DMS79 (cell line): ENCODE measurements at places on chromosomes 4 and X.

DNA sequence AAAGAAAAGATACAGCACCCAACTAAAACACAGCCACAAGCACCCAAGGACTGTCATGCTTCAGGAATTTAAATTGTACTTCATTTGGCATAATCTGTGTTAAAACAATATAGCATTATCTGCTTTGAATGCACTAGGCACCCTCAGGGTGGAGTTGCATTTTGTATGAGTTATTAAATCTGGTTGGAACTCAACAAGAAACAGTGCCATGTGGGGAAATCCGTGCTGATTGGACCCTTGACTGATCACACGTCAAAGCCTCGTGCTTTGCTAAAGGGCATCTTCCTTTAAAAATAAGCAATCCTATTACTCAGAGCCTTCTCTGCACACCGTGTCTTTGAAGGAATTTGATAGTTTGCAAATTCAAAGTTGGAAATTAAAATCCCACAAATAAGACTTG lies 35.4 kb downstream of the IGFBP7 start:
- no peak for DNase-seq

DNA sequence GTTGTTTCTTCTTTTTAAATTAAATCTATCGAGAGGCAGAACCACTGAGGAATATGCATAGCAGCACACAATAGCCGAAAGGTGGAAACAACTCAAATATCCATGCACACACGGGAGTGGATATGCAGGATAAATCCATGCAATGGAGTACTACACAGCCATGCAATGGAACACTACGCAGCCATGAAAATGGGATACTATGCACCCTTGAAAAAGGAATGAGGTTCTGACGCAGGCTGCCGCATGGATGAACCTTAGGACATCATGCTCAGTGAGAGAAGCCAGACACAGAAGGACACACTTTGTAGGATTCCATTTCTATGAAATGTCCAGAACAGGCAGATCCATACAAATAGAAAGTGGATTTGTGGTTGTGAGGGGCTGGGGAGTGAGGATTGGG lies 18.4 kb upstream of the P2RY8 start:
- no peak for DNase-seq

GRCh38 chr4:99352602-99353537 lies at the start of gene ADH1C:
Gene ADH1C, minus strand, starts transcription at chr4:99352746. Its CDS starts 71 bp downstream, at chr4:99352675.
- no peak for DNase-seq

DNA sequence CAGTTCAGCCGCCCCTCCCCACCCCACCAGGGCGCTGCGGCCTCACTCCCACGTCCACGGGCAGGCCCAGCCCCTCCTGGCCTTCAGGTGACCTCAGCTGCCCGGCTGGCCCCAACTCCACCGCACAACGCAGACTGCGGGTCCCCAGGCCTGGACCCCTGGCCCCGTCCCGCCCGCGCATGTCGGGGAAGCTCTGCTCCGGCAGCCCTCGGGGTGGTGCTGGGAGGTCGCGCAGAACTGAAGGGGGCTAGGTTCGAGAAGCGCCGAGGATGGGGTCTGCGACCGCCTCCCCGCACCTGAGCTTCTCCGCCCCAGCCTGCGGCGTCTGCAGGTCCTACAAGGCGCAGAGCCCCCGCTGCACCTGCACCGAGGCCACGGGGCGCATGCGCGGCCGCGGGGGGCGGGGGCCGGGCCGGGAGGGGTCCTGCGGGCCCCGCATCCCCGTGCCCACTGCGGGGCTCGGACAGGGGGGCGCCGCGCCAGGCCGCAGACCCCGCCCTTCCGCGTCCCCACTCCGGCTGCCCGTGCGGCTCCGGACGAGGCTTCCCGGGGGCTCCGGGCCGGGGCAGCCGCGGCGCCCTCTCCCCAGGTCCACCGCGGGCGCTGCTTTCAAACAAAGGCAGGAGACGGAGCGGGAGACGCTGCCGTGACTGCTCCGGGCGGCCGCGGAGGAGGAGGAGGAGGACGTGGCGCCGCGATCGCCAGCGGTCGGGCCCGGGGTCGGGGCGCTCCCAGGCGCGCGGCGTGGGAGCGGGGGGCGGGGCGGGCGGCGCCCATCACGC lies 672 bp upstream of the NAT8L start:
- DNase-seq: no peak

GRCh38 chrX:42437211-42437610 lies 340.8 kb downstream of the PPP1R2C start:
- no peak for DNase-seq

DNA sequence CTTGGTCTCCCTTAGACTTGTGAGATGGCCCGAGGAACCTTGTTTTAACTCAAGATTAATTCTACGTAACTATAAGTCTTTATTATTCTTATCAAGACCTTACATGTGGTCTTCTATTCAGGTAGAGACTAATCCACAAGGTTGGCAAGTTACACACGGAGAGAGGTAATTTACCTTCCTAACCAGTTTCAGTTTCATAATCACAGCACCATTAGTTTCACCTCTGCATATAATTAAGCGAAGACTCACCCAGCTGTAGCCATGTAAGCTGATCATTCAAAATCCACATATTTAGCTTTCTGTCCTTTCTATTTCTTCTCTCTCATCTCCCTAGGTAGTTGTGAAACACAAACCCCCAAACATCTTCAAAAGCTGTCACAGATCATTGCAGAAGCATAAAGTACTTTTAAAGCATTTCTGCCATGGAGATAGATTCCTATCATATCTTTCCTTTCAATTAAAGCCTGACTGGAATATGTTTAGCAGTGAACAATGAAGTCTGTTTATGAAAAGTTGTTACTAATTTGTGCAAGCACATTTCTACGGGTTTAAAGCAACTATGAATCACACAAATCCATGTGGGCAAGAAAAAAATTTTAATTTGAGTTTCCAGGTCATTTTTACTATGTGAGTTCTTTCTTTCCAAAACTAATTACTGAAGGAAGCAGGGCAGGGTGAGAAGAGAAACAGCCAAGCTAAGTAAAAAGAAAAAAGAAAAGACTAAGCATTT lies 78.5 kb downstream of the BTC start:
- DNase-seq: peak; percentile 27

DNA sequence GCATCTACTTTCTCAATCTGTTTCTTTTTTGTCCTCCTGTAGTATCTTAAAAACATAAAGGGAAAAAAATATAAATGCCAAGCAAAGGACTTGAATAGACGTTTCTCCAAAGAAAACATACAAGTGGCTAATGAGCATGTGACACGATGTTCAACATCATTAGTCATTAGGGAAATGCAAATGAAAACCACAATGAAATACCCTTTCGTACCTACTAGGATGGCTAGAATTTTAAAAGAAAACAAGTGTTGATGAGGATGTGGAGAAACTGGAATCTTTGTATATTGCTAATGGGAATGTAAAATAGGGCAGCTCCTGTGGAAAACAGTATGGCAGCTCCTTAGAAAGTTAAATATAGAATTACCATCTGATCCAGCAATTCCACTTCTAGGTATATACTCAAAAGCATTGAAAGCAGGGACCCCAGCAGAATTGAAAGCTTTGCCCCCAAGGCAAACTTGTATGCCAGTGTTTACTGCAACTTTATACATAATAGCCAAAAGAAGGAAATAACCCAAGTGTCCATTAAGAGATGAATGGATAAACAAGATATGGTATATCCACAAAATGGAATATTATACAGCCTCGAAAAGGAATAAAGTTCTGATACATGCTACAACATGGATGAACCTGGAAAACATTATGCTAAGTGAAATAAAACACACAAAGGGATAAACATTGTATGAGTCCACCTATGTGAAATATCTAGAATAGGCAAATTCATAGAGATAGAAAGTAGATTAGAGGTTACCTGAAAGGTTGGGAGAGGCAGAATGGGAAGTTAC lies 138.3 kb downstream of the SH3KBP1 start:
- DNase-seq: no peak

- no peak for DNase-seq
Measured at GRCh38 chr4:8761167-8761823, 110.3 kb downstream of the HMX1 start.

DNA sequence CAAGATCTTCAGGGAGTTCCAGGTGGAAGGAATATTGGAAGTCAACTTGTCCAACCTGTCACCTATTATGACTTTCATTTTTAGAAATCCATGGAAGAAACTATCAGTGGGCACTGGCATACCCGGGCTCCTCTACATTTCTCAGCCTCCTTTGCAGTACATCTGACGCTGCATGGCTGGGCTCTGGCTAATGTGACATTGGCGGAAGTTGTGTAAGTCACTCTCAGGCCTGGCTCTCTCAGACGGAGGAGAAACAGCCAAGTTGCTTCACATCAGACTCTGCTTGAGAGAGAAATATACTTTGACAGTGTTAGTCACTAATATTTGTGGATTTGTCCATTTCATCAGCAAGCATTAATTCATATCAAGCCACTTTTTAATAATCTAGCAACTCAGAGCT lies 4.5 kb downstream of the DCHS2 start:
- no peak for DNase-seq

DNA sequence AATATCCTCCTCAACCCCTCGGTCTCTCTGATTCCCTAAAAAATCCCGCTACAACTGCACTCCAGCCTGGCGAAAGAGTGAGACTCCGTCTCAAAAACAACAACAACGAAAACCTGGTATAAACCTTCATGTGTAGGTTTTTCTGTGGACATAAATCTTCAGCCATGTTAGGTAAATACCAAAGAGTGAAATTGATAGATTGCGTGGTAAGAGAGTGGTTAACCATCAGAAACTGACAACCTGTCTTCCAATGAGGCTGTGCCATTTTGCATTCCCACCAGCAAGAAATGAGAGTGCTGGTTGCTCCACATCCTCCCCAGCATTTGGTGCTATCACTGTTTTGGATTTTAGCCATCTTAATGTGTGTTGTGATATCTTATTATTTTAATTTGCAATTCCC lies 10.9 kb downstream of the TBC1D19 start:
- DNase-seq: no peak

GRCh38 chrX:119177278-119177677 lies 49.7 kb upstream of the KIAA1210 start:
- no peak for DNase-seq
